ENCODE measurements at places on chromosomes 5 and 9.

- no peak for DNase-seq
These were observed 331.3 kb upstream of the SEMA6A start for GRCh38 chr5:116905885-116906284.

DNA sequence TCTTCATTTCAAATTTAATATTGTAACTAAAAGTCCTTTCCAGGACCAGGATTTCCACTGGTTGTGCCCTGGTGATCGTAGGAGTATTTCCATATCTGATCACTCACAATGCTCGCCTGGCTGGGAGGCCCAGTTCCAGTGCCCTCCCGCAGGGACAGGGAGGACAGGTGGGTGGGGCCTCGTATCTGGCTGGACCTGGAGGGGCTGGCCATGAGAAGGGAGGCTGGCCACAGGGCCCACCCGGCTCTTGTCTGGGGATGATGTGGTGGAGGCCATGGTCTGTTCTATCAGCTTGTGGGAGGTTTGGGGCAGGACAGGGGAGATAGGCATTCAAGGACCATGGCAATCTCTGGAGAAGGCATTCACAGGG is 286.4 kb downstream of the GADD45G start:
- no peak for DNase-seq

DNA sequence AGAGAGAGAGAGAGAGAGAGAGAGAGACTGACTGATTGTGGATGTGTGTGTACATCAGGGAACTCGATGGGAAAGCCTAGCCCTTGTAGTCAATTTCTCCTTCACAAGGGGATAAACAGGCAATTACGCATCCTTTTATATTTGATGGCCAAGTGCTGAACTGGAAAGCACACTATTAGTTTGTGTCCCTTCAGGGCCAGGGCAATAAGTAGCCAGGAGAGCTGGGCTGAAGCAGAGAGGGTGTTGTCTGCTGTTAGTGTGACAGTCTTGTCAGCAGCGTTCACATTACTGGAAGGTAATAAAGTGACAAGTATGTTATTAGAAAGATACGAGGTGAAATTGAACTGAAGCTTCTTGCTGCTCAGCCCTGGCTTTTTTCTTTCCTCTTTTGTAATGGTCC is 457.7 kb downstream of the BNC2 start:
- DNase-seq = no peak

- DNase-seq = no peak
These were observed 104.3 kb downstream of the FGF18 start for GRCh38 chr5:171523781-171524180.
